ENCODE measurements at places on chromosomes 1 and 21.

GRCh38 chr1:236834876-236835275, 39.8 kb downstream of the MTR start:
- no peak for DNase-seq

DNA sequence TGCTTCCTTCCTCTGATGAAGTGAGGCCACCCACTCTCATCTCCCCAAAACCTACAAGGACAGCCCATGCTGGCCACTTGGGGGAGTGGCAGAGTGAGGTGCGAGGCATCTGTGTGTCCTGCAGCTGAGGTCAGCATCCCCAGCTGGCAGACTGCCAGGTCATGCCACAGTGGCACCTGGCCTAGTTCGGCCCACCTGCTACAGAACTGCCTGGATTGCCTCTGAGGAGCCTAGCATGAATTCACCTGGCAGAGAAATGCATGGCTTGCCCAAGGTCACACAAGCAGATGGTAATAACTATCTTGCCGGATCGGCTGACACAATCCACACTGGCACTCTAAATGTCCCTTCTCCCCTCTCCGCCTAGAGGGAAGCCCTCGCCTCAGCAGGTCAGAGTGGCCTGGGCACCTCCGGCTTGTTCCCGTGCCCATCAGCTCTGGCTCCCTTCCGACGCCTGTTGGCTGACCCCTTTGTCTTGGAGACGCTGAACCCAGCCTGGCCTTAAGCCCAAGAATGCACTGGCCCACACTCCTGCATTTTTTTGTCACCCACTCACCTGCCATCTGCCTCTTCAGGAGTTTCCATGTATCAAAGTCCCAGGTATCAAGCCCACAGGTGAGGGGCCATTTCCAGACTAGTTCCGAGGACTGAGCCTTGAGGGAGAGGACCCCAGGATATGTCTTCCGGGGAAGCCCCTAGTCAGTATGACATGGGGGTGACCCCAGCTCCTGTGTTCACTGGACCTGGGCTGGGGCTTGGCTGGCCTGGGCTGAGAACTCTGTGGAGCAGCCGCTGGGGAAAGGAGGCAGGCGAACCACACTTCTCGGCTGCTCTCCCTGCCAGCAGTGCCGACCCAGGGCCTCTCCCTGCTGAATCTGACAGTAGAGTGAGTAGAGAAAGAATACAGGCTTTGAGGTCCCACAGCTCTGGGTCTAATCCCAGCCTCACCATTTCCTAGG, 21.7 kb downstream of the ECE1 start:
- DNase-seq = no peak

- DNase-seq = no peak
These were observed 4.0 kb downstream of the JUN start for GRCh38 chr1:58779801-58780382.

DNA sequence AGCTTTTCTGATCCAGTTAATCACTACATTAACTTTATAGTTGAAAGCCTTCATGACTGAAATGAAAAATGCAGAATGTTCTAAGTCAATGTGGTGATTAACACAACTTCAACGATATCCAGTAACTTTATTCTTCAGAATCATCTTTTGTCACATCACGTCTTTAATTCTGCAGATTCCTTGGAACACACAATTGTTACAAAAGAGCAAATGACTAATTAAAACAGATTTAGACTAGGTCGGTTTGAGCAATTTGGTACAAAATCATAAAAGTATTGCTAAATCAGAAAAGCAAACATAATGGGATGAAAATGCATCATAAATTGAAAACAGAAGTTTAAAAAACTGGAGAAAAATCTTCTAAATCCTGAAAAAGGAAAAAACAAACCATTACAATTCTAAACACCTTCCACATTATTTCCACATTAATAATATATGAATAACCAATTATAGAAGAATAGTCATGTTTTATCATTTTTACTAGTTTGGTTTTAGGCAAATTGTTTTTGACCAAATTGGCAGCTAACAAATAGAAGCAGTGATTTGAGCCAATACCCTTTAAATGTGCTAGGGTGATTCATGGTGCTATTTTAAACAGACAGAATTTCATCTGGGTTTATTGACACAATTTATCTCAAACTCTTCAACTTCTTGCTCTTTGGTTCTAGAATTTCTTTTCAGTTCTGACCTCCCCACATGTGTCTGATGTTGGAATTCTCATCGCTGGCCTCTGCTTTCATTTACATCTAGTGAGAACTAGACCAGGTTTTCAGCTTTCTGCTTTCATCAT, 468.1 kb upstream of the PTBP2 start:
- DNase-seq = no peak

DNA sequence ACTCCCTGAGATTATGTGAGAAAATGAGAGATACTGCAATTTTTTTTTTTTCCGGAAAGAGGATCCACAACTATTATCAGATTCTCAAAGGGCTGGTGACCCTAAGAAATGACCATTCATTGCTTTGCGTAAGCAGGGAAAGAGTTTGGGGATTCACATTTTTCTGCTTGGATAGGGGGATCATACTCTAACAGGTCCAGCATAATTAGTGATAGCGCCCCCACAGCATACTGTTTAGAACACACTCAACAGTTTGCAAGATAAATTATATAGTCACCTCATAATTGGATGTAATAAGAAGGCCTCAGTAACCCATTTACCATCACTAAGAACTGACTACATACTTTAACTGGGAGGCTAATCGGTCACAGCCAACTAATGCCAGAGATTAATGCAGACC, 1.9 kb downstream of the CCT3 start:
- DNase-seq = no peak

DNA sequence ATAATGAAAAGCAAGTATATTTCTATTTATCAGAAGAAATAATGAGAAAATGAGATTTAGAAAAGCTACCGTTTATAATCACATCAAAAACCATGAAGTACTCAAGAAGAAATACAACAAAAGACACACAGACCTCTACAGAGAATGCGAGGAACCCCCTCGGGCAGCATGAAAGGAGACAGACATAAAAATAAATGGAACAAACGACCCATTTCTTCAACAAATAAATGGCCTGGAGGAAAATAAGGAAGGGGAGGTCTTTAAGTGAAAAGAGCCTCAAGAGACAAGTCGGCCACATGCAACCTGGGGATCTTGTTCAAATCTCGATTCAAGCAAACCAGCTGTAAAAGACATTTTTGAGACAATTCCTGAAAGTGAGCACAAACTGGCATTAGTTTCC, 6.0 kb downstream of the CFAP74 start:
- DNase-seq = no peak

- no peak for DNase-seq
These were observed 30.5 kb upstream of the LRIG2 start for GRCh38 chr1:113042285-113043143.

DNA sequence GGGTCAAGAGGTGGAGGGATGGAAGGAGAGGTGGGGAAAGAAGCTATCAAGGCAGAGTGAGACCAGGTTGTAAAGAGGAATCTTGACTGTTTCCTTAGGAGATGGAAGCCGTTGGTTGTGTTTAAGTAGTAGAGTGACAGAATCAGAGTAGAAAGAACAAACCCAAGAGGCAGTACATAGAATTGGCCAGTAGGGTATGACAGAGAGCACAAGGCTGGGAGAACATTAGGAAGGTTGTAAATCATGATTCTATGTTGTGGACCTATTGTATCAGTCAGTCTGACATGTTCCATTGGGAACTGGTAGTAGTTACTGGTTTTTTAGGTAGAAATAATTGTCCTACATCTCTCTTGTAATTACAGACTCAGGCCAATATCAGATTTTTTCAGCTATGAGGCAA, 486.9 kb upstream of the USP24 start:
- no peak for DNase-seq

All from stimulated activated CD4-positive, alpha-beta T cell treated with anti-CD3 and anti-CD28 coated beads, Interleukin-4, amount 100 ng/mL, for 48 hours (primary cell).